ENCODE measurements at places on chromosomes 7 and 10.

GRCh38 chr7:42671627-42672026 is 240.2 kb downstream of the C7orf25 start:
- DNase-seq = no peak

DNA sequence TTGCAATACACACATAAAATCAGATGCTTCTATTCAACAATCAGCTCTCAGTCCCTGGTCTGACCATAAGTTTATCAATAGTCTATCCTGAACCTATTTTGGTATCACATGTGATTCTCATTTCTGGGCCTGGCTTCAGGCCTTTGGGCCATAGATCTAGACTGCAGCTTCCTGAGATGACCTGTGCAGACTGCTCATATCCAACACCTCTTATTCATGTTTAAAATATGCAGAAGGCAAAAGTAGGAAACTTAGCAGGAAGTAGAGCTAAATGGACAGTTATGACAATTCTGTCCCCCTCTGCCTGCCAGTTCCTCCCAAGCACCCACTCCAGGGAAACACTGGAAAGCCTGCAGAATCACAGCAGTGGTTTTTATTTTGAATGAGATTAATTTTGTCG is 53.3 kb downstream of the C7orf25 start:
- no peak for DNase-seq

- DNase-seq = no peak
These were observed 155.8 kb downstream of the SKIDA1 start for GRCh38 chr10:21369697-21370096.

DNA sequence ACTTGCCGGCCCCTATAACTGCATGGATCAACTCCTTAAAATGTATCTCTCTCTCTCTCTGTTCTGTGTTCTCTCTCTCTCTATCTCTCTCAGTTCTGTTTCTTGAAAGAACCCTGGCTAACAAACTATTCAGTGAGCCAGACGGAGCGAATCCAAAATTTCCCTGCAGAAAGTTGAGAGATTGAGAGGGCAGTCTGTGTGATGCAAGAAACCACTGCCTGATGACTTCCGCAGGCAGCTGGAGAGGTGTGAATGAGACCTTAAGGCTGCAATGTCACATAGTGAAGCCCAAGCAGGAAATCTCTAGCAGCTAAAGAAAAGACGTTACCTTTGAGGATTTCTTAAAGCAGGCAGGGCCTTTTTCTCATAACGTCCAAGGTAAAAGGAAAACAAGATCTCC is 17.3 kb downstream of the FAM107B start:
- no peak for DNase-seq

- no peak for DNase-seq
These were observed 60.1 kb upstream of the CAPZA2 start for GRCh38 chr7:116802144-116802745.

- DNase-seq = no peak
These were observed 328.2 kb downstream of the GLRX3 start for GRCh38 chr10:130464426-130464825.

- no peak for DNase-seq
These were observed 342.9 kb downstream of the CALN1 start for GRCh38 chr7:72069263-72069662.

DNA sequence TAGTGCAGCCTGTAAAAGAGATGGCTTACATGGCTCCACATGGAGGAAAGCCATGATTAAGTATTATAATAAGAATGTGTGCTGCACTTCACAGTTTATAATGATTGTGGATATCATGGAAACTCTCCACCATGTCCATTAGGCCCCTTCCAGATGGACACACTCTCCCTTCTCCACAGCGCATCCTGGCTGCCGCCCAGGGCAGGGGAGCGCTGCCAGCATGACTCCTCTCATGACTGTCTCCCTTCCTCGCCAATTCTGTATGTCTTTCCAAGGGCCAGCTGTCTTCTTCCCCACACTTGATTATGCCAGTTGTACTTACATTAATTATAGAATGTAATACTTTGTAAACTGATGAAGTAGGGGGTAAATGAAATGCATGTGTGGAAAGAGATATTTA is 259.3 kb upstream of the TMEM72 start:
- DNase-seq = no peak

GRCh38 chr7:42700406-42701327 is 211.2 kb downstream of the C7orf25 start:
- no peak for DNase-seq

- no peak for DNase-seq
These were observed 775 bp downstream of the STARD3NL start for GRCh38 chr7:38178695-38179344.

DNA sequence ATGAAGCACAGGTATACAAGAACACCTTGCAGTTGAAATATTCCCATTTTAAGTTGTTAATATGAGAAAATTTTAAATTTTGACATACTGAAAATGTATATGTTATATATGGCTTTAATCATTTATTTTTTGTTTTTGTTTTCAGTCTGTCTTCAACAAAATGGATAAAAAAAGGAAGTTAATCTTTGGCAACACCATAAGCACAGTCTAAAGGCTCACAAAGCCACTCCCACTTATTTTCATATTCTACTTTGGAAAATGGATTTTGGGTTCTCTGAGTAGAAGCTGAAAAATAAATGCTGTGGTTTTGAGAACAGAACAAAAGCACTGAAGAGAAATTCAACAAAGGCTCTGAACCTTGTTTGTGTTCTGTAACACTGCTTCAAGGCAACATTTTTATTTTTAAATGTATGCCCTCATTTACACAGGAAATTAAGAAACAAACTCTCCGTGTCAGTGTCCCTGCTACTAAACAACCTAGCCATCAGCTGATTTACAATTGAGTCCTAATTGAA is 81.3 kb upstream of the LRRN3 start:
- no peak for DNase-seq

- DNase-seq = no peak
These were observed at the start of gene SEMA4G for GRCh38 chr10:100969187-100970075. SEMA4G (plus strand) TSS chr10:100969504; CDS start chr10:100972913, 3,409 bp downstream.

DNA sequence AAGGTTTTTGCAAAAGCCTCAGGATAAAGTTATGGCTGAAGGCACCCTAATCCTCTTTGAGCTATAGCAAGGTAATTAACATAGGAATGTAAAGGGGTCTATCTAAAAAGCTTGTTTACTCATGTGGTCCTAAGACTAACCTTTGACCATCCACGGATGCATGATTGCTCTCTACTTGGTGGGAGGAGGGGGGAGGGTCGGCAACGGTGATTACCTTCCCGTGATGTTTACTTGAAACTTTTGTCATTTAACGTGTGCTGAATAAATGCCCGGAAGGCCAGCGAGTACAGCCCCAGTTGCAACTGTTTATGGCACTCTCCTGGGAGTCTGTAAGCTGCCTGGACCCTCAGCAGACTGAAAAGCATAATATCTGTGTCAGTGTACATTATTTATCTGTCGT is 78.9 kb upstream of the GPR22 start:
- DNase-seq = no peak

DNA sequence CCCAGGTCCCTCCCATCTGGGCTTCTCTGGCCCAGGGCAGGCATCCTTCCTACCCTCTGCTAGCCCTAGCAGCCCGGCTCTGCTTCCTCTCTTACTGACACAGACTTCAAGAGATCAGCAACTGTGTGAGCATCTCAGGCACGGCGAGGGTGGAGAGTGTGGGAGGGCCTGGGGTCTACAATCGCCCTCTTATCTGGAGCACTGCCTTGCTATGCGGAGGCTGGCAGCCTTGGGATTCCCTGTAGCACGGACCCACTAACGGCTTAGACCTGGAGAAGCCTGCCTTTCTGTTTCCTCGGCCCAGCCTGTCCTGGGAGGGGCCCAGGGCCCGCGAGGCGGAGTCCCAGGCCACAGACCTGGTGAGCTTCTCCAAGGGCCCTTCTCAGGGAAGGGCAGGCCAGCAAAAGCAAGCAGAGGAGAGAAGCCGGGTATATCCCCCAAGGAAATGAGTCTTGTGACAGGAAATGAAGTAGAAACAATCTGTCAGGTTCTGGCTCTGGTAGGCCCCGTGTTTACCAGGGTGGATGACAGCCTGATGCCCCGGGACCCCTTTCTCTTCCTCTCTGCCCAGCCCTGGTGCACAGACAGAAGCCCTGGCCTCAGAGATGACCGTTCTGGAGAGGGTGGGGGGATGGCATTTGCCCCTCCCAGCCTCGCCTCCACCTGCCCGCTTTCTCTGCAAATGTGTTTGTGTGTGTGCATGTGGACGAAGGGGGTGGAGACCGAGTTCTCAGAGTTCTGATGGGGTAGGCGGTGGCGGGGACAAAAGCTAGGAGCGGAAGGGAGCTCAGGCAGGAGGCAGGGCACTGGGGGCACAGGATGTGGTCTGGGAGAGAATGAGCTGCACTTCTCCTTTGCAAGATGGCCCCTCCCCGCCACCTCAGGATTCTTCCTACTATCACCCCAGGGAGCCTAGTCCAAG is 2.5 kb downstream of the LRCH4 start:
- DNase-seq = no peak

DNA sequence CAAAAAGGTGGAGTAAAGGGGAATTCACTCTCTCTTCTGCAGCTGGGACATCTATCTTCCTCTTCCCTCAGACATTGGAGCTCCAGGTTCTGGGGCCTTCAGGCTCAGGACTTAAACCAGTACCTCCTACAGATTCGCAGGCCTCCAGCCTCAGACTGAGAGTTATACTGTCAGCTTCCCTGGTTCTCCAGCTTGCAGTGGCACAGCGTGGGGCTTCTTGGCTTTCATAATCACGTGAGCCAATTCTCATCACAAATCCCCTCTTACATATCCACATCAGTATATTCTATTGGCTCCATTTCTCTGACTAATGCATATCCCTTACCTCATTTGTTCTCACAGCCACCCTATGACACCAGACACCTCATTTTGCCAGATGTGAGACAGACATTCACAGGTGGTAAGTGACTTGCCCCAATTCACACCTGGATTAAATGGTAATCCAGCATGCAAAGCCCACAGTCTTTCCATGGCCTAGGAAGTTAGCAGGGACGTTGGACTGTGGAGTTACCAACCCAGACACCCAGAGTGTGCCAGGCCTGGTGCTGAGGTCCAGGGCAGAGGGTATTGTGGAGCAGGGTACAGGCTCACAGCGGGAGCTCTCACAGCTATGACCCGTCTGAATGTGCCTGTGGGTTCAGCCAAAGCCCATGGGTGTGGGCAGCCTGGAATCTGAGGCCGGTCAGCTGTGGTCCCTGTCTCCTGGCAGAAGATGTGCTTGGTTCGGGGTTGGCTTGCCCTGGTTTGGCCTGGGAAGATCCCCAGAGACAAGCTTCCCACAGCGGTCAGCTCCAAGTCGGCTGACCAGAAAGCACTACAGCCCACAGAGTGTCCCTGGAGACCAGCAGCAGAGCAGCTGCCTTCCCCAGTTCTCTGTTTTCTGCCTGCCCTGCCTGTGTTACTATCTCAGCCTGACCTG is 18.4 kb upstream of the ZCCHC24 start:
- no peak for DNase-seq

DNA sequence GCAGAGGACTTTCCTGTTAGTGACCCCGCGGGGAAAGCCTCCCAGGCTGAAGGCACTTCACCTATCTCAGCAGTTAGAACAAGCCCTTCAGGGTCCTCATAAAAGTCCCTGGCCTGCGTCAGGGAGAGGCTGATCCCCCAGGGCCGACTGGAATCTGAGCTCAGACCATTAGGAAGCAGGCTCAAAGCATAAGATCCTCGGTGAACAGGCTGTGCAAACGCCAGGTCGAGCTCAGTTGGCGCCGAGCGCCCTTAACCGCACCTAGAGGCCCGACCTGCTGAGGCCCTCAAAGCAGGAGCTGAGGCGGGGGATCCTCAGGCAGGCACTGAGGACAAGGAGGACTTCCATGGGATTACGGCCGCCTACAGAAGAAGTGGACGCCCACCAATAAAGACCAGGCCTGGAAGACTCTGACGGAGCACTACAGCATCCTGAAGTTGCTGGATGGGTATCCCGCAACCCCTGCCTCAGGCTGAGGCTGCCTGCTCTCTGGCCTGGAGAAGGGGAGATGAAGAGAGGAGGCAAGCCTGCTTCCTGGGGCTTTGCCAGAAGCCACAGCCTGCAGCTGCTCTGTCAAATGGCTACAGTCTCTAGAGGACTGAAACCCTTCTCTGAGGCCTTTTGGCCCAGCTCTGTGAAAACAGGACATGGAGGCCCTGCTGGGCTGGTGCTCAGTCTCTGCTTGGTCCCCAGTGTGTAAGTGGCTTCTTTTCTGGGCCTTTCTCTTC is 29.9 kb downstream of the LIPJ start:
- no peak for DNase-seq

- DNase-seq = no peak
These were observed 144.3 kb upstream of the DGKB start for GRCh38 chr7:15046861-15047260.

DNA sequence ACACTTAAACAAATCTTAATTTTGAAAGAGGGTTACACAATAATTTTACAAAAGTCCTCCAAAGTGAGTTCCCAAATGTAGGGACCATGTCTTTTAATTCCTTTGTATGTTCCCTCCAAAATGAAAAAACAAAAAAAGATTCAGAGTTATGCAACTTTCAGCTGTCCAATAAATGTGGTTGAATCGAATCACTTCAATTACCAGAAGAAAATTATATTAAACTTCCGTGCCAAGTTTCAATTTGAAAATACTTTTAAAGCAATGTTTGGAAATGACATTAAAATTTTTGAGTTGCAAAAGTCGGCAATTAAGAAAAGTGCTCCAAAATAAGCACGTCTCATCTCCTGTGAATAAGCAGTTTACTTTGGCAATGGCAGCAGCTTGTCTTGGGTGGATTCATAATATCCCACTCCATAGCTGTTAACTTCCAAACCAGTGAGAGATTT is 60.3 kb upstream of the C1GALT1 start:
- DNase-seq = no peak

DNA sequence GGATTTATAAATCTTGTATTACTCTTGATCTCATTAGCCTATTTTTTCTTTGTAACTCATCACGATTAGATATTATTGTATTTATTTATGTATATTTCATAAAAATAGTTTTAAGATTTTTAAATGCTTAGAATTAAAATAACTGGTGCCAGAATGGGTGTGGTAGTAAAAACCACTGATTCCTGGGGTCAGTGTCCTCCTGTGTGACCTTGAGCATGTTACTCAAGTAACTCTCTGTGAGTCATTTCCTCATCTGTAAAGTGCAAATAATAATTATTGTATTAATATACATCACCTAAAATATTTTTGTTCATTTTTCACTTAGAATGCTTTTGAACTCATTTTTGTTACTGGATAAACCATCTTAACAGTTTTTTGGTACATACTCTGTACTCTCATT is 91.3 kb upstream of the TMEM229A start:
- DNase-seq = no peak

DNA sequence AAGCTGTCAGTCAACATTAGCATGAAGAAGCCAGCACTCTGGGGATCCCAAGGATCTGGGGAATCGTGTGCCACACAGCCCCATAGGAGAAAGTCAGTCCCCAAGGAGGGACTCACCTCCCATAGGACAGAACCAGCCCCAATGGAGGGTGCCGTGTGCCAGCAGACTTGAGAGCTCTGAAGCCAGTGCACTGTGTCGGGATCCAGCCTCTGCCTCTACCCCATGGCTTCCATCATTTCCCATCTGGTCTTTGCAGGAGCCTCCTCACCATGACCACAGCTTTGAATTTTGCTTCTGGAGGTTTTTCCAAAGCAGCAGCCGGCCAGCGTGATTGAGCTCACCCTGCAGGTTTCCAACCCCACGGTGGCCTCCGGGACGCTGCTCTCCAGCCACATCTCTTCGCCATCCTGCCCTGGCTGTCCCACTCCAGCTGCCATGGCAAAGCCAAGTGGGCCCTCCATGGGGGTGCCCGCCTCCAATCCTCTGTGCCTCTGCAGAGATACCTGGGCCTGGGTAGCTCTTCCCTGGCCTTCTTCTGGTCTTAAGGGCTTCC is 171.8 kb upstream of the SHH start:
- no peak for DNase-seq

GRCh38 chr10:129967579-129968019 is 3.5 kb upstream of the EBF3 start:
- DNase-seq = no peak
